ENCODE measurements at places on chromosomes 3 and 15. TPM values are rescaled to one million over a fixed set of nuclear protein-coding genes. Genes with fewer than 3 reads are reported as not detected.

IL1RAP gene
- total RNA-seq = 21.4 TPM

FBXL22 gene
- total RNA-seq = 0.71 TPM

NR1I2 gene
- total RNA-seq = not detected

GUCA1C gene
- total RNA-seq = not detected

ASB14 gene
- not detected for total RNA-seq

PML gene
- 86.6 TPM for total RNA-seq

BCHE gene
- 2.6 TPM for total RNA-seq

BTLA gene
- total RNA-seq = 0.45 TPM

CHST14 gene
- 13.5 TPM for total RNA-seq

LRRC2 gene
- total RNA-seq = 2.2 TPM

GPR176 gene
- 5.7 TPM for total RNA-seq

SV2B gene
- 19.1 TPM for total RNA-seq

C3orf80 gene
- 0.49 TPM for total RNA-seq

FILIP1L gene
- 36.2 TPM for total RNA-seq

CCDC54 gene
- not detected for total RNA-seq

MTHFS gene
- 18.7 TPM for total RNA-seq

STRA6 gene
- 0.76 TPM for total RNA-seq

SQOR gene
- total RNA-seq = 48.0 TPM

CIP2A gene
- total RNA-seq = 5.6 TPM

GREM1 gene
- total RNA-seq = 4.6 TPM
